Activated naive CD8-positive, alpha-beta T cell treated with anti-CD3 and anti-CD28 coated beads, Interleukin-2, amount 10 ng/mL, durations not matched to agents 7 days and 5 days (primary cell): ENCODE measurements at places on chromosomes 4 and X. TPM values are rescaled to one million over a fixed set of nuclear protein-coding genes. Genes with fewer than 3 reads are reported as not detected.

GRCh38 chr4:107562316-107562715 lies 157.7 kb downstream of the PAPSS1 start:
- DNase-seq: no peak
- no peak overlapping the region for H3K4me3 ChIP-seq
- peaks cover 1% of the 10 kb centered on the region for H3K4me1 ChIP-seq
- H3K36me3 ChIP-seq: no peaks in the 10 kb centered on the region
- peaks cover 2% of the 10 kb centered on the region for H3K27me3 ChIP-seq

DNA sequence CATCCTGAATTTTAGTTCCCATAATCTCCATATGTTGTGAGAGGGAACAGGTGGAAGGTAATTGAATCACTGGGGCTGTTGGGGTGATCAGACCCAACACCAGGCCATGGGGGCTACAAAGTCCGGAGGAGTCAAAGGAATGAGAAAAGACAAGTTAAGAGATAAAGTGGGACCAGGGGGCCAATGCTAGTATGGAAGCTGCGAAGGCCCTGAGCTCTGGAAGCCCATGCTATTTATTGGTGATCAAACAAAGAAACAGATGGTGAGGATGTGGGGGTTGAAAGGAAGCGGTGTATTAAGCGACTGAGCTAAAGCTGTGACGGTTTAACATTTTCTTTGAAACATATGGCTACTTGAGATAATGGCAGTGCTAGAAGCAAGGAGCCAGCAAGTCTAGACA lies 132.8 kb downstream of the PDGFC start:
- H3K27me3 ChIP-seq: no peaks in the 10 kb centered on the region
- H3K27ac ChIP-seq: no peak overlapping the region
- no peak for DNase-seq

- no peak overlapping the region for H3K4me3 ChIP-seq
- peaks cover 2% of the 10 kb centered on the region for H3K27me3 ChIP-seq
- DNase-seq: no peak
- H3K36me3 ChIP-seq: no peaks in the 10 kb centered on the region
- no peak overlapping the region for H3K27ac ChIP-seq
These were observed 37.9 kb upstream of the SLC4A4 start for GRCh38 chr4:71300964-71301363.

DNA sequence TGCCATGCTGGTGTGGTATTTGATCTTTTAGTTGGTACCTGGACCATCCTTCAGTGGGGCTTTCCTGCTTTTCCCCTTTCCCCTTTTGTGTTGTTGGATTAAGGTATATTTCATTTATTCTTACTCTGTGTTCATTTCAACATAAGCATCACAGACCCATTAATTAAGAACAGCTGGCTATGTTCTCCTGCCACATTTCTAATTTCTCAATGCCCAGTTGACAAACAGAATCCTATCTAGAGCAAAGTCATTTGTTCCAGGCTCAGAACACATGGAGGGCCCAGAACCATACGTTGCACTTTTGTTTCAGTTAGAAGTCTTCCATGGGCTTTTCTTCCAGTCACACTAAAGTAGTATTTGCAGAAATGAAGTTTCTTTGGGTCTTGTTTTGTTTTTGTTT lies 46.1 kb upstream of the EOLA2 start:
- H3K4me3 ChIP-seq: no peak overlapping the region
- no peak for DNase-seq
- no peaks in the 10 kb centered on the region for H3K4me1 ChIP-seq
- H3K36me3 ChIP-seq: no peaks in the 10 kb centered on the region

- H3K27ac ChIP-seq: no peak overlapping the region
- no peak for DNase-seq
- peaks cover 26% of the 10 kb centered on the region for H3K4me1 ChIP-seq
These were observed 30.7 kb downstream of the TSPAN5 start for GRCh38 chr4:98627531-98628257.

CACNA1F gene
- total RNA-seq: 2.2 TPM
